ENCODE measurements at places on chromosomes 5 and 9.

DNA sequence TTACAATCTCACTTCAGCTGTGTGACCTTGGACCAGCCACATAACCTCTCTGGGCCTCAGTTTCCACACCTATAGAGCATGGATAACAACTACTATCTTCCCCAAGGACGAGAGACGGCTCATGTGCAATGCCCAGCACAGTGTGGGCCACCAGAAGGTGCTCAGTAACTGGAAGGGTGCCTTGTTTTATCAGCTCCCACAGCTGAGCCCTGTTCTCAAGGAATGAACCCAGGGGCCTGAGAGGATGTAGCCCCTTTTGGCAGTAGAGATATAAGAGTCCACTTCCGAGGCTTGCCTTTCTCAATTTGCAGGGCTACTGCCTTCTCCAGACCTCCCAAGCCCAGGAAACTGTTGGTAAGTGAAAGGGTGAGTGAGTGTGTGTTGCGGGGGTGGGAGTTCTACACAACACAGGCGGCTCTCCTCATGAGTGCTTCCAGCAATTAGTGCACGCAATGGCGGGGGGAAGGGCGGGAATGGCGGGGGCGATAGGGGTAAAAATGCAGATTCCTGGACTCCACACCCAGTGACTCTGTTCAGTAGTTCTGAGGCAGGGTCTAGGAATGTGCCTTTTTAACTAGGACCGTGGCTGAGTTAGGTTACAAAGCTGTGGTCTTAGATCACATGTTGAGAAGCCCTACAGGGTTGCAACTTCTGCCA lies 185.1 kb downstream of the FSTL4 start:
- DNase-seq = no peak

- no peak for DNase-seq
These were observed 21.2 kb downstream of the GADD45G start for GRCh38 chr9:89625721-89626687.

- no peak for DNase-seq
These were observed 55.7 kb upstream of the SAP30L start for GRCh38 chr5:154390096-154390495.

DNA sequence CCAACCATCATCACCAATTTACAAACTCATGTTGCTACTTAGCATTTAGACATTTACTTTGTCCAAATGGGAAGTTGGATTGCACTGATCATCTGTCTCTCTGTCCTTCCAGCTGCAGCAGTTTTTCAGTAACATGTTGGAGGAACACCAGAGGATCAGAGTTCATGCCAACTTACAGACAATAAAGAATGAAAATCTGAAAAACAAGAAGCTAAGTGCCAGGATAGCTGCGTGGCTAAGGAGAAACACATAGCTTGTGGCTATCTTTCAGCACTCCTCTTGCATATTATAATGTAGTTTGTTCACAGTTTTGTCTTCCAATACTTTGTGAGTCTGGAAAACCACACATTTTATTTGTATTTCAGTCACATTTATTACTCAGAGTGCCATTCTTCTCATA lies 6.4 kb upstream of the ARL14EPL start:
- DNase-seq = no peak

DNA sequence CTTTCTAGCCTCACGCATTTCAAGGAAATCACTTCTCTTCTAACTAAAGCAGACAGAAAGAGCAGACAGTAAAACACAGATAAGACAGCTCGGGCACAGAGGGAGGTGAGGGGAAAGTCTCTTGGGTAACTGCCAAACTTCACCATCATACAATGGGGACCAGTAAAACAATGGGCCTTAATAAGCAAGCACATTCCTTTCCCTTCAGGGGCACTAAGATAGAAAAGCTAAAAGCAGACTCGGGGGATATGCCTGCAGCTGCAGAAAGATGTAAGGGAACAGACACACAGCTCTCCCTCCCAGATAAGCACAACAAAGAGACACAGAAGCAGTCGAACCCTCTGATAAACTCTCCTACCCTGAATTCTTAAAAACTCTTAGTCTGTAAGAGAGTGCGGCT lies 15.6 kb upstream of the CKS2 start:
- no peak for DNase-seq

DNA sequence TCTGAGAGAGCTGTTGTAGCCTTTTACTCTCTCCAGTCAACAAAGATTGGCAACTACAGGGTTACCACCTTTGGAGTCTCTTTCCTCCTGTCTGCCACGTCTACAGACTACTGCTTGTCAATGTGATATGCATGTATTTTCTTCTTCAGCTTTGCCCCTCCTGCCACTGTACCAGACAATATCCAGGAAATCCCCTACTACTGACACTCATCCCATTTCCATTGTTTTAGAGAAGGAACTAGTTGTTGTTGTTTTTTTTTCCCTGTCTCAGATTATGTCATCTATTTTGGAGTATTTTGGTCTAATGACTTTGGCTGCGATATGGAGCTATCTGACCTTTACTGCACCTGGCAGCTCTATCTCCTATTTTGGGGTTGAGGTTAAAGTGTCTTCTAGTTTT lies 50.1 kb upstream of the MACIR start:
- DNase-seq = no peak

GRCh38 chr9:86034863-86035734 lies 64.3 kb downstream of the GOLM1 start:
- no peak for DNase-seq

- DNase-seq = no peak
These were observed 70.0 kb downstream of the IRX2 start for GRCh38 chr5:2681476-2681875.

- DNase-seq = no peak
These were observed 17.2 kb downstream of the ADAMTS13 start for GRCh38 chr9:133439337-133439736.

- DNase-seq = no peak
These were observed 15.1 kb downstream of the IRF1 start for GRCh38 chr5:132475497-132475882.

DNA sequence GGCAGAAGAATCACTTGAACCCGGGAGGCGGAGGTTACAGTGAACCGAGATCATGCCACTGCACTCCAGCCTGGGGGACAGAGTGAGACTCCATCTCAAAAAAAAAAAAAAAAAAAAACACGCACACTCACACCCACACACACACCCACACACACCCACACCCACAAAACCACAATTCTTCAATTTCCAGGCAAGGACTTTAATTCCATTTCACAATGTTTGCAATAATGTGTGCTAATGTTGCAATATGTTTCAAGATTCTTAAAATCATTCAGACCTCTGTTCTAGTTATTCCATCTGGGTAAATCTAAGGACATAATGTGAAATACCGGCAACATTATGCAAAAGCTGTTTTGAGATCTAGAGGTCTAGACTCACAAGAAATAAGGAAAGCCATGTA lies 28.3 kb downstream of the CCDC69 start:
- DNase-seq = no peak

- no peak for DNase-seq
These were observed 57.7 kb upstream of the CPEB4 start for GRCh38 chr5:173830421-173830820.

- DNase-seq = no peak
These were observed 1165.3 kb downstream of the TAF11L14 start for GRCh38 chr5:18799482-18800128.

DNA sequence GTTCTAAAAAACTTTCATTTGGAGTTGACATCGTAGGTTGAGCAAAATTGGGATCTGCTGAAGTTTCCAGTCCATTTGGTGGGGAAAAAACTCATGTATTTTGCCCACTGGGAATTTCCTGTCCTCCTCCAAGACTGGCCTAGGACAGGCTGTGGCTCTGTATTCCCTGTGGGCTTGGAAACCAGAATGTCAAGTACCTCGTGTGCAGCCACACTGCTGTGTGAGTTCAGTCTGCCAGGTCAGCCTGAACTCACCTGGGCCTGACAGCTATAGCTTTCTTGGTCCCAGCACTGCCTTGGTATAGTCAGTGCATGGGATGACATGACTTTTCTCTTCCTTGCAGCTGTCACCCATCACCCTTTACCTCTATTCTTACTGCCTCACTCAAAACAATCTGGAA lies 35.0 kb upstream of the KLF9 start:
- no peak for DNase-seq

GRCh38 chr9:6605202-6605601 lies 40.3 kb downstream of the GLDC start:
- DNase-seq = no peak

DNA sequence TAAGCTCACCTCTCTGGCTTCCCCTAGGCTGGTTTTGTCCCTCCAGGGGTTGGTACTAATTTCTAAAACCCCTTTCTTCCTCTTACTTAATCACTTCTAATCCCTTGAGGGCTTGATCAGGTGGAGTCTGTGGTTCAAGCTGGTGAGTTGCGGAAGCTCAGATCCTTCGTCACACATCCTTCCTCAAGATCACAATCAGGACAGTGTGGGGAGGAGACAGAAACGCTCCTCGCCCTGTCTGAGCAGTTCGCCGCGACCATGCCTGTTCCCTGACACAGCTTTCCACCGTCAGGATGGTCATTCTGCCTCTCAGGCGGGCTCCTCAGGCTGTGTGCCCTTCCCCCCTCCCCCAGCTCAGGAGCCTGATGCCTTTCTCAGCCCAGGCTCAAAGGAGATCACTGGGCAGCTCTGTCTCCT lies 24.3 kb downstream of the CPLX2 start:
- no peak for DNase-seq

GRCh38 chr5:132907161-132907560 lies 33.7 kb downstream of the LEAP2 start:
- DNase-seq = no peak

- DNase-seq = no peak
These were observed 107.0 kb downstream of the TRIO start for GRCh38 chr5:14250084-14250695.

DNA sequence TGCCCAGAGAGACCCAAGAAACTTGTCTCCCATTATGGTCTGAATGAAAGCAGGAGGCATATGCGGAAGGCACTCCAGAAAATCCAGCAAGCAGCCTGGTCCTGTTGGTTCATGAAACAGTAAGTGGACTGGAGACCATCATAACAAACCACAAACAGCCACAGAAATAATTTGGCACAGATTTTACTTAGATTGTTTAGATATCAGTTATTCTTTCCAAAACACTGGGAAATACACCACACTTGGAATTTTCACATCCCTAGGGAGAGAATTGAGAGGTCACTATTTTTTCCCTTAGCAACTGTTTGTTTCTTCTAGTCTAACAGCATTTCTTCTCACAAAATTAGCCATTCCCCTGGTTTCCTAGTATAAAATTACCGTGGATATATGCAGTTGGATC lies 300.8 kb downstream of the OSTF1 start:
- DNase-seq = no peak

DNA sequence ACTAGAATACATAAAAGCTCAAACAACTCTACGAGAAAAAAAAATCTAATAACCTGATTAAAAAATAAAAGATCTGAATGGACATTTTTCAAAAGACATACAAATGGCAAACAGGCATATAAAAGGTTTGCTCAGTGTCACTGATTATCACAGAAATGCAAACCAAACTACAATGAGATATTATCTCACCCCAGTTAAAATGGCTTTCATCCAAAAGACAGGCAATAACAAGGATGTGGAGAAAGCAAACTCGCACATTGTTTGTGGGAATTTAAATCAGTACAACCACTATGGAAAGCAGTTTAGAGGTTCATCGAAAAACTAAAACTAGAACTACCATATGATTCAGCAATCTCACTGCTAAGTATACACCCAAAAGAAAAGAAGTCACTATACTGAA lies 20.8 kb downstream of the UGT3A2 start:
- no peak for DNase-seq
